Kidney glomerular epithelial cell (primary cell): ENCODE measurements at places on chromosomes 6 and 20.

DNA sequence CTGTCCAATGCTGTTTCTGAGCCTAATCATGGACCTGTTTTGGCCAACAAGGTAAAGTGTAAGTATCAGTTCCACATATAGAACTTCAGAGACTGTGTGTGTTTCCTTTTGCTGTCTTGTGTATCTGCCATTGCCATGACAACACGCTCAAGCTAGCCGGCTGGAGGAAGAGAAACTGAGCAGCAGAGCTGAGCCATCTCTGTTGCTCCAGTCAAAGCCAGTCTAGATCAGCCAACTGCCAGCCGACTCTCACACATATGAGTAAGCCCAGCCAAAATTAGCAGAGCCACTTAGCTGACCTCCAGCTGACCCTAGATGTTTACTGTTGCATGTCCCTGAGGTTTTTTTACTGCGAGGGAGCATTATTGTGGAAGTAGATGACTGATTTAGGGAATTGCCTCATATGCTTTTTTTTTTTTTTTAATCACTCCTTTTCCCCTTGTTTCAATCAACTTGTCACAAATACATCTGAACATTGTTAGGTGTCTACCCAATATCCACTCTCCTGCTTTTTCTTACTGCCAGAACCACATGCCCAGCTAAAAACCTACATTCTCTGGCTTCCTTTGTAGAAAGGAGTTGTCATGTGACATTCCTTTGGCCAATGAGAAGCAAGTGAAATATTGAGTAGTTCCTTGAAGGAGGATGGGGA lies 304.3 kb upstream of the SUPT3H start:
- DNase-seq: peak; percentile 60

DNA sequence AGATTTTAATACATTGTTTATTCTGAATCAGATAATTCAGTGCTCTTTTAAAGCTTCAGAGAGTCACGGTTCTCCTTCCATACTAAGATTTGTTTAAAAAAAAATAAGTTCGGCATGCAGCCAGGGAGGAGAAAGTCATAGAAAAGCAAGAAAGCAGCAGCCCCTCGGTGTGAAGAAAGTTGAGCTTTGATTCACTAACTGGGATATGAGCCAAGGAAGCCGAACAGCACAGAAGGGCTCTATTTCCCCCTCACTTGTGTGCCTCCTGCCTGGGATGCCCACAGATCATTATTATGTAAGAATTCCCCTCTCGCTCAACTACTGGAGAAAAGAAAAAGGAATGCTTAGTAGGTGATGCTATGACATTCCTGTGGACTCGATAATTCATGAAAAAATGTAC lies 69.3 kb upstream of the SYNJ2 start:
- peak; percentile 83 for DNase-seq

GRCh38 chr6:4365686-4366085 lies 230.3 kb upstream of the ECI2 start:
- DNase-seq: no peak

DNA sequence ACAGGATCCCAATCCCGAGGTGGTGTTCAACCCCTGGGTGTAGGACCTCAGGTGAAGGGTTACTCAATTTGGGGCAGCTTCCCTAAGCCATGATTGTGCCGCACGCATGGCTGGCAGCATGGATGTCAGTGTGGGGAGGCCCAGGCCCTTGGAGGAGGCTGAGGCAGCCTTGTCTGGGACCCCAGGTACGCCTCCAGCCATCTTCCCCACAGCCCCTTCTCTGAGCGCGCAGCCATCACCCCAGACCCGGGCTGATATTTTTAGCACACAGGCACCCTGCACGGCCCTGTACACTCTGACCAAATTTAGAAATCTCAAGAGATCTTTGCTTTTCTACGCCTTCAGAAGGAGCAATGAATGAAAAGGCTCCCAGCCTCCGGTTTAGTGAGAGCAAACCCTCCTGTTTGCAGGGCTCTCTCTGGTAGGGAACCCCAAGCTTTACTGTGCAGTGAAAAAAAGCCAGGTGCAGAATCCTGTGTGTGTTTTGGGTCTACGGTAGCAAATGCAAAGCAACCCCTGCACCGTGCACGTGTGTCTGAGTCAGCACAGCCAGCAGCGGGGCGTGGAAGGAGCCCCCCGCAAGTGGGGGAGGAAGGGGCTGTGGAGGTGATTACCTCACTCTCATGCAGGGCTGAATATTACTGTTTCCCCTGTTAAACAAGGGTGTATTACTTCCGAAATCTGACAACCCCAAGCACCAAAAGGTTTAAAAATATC lies 44.3 kb downstream of the CTCFL start:
- DNase-seq: no peak

- DNase-seq: no peak
Observed at GRCh38 chr6:17935188-17936149, 52.0 kb downstream of the KIF13A start.

DNA sequence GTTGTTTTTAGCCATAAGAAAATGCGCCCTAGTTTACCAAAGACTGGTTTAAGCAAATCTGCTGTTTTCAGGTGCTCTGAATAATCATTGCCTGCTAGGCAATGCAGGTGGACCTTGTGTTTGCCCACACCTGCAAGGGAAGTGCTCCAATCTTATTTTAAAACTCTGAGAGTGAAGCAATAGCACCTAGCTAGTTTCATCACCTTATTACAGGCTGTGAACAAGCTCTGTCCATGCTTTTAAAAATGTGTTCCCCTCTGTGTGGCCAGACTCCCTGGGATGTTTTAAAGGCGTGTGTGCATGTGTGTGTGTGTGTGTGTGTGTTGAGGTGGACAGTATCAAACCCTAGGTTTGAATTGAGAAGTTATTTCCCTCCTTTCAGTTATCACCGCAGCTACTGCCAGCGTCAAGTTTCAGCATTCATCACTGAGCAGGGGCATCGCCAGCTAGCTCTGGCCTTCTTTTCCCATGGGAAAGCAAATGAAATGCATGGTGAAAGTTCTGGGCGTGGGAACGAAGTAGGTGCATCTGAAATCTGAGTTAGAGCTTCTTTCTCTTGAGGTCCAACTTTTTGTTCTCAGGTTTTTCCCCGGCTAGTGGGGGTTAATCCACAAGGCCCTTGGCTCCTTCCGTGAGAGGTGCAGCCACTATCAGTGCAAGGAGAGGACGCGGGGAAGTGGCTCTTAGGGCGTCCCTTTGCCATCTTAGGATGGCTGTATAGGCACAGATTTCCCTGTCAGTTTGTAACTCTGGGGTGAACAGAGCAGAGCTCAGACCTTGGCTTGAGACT lies 30.8 kb downstream of the DUSP22 start:
- DNase-seq: no peak

DNA sequence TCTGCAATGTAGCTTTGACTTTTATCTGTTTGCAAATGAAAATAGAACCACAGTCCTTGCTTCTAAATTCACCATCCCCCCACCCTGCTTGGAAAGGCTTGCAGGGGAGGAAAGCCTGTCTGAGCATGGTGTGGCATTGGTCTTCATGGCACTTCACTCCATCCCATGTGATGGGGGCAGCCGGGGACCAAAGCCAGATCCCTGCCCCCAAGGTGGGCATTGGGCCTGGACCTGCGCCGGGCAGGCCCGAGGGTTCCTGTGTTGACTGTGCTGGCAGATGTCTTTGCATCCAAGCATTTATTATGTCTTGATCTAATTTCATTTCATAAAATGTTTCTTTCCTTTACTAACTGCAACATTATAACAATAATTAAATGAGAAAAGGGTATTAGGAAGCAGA lies 120.0 kb downstream of the SYNDIG1 start:
- no peak for DNase-seq

DNA sequence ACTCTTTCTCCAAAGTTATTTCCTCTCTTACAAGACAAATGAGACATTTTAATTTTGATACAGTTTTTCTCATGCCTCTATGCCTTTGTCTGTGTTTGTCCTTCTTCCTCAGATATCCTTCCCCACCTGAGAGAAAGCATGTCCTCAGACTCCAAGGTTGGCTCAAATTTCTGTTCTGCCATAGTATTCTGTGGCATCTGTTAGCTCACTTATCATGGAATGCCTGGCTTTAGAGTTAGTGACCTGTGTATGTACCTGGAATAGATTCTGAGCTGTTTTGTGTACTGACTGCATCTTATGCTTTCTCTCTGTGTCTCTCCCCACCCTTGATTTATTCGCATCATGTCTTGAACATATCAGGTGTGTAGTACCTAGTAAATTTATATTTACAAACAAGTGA lies 90.0 kb downstream of the CENPW start:
- no peak for DNase-seq

DNA sequence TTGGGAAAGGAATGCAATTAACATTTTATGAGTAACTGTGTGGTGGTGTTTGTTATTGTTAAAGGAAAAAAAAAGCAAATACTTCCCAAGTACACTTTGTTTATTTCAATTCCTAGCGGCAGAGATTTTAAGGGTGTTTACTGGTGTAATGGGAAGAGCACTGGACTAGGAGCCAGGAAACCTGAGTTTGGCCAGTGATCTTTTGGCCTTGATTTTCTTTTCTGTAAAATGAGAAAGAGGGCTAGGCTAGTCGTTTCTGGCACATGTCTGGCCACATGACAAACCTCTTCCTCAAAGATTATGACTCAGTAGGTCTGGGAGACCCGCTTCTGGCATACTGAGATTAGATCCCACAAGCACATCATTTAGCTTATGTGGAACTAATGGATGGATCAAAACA lies 428.1 kb upstream of the NOX3 start:
- DNase-seq: no peak

GRCh38 chr6:168116975-168117899 lies 38.2 kb upstream of the FRMD1 start:
- no peak for DNase-seq

DNA sequence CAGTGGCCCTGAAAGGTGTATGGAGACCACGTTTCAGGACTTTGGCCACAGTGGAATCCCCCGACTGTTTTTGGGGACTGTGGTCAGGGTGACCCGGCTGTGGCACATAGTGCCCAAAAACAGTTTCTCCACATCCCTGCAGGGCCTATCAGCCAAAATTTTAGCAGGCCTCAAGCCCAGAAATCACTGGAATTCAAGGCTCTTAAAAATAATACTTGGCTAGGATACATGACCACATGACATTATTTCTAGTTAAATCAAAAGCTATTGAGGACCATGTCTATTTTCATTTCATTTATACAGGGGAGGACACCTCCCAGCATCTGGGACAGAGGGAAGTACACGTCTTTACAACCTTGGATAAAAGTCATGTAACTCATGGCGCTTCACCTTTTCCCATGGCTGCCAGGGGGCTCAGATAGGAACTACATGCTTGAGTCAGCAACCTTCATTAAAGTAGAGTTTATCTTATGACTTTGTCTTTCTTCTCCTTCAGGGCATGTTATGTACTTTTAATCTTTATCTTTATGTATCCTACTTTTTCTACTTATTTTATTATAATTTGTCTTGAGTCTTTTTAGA lies 70.8 kb upstream of the CD93 start:
- no peak for DNase-seq

- no peak for DNase-seq
Observed at GRCh38 chr6:1713016-1713600, 103.4 kb downstream of the FOXC1 start.

DNA sequence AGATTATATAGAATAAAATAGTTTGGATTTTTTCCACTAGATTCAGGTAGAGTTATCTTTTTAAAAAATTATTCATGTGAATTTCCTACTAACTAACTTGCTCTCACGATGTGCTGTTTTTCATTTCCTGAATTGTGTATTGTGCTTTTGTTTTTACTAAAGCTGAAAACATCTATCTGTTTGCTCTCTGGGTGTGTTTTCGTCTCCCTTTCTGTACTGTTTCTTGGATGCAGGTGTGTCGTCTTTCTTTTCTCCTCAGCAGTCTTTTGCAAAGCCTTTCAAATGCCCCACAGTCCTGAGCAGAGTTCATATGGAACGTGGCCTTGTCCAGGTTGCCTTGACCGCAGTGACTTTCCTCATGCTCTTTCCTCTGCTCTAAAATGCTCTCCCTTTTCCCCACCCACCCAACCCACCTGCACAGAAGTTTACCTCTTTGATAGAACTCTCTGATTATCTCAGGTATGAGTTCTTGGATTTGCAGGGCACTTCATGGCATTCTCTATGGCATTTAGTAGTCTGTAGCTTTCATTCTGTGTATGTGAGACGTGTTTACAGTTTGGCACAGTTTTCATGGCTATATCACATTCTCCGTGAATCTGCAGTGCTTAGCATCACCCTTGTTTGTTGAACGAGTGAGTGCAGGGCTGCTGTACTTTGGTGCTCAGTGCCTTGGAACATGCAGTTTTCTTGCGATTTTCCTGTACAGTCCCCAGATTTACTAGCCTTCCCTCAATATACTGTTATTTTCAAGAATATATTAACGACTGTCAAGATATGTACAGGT lies 77.1 kb downstream of the FARS2 start:
- no peak for DNase-seq

- DNase-seq: peak; percentile 36
Observed at GRCh38 chr6:134806180-134806798, 143.6 kb downstream of the ALDH8A1 start.

- no peak for DNase-seq
Observed at GRCh38 chr6:155261111-155261900, 2.5 kb upstream of the CLDN20 start.

DNA sequence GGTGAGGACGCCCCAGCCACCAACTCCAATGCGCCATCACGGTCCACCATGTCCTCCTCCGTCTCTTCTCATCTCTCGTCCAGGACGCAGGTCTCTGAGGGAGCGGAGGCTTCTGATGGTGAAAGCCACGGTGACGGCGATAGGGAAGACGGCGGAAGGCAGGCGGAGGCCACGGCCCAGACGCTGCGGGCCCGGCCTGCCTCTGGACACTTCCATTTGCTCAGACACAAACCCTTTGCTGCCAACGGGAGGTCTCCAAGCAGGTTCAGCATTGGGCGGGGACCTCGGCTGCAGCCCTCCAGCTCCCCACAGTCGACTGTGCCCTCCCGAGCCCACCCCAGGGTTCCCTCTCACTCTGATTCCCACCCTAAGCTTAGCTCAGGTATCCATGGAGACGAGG lies 63.6 kb downstream of the FNDC1 start:
- no peak for DNase-seq

- DNase-seq: no peak
Observed at GRCh38 chr6:134619077-134619476, 301.2 kb upstream of the SGK1 start.

- no peak for DNase-seq
Observed at GRCh38 chr6:44401138-44401537, 13.6 kb downstream of the CDC5L start.
